Cortex of kidney (tissue), 1 donor: ENCODE measurements at places on chromosomes 11 and 22.

DNA sequence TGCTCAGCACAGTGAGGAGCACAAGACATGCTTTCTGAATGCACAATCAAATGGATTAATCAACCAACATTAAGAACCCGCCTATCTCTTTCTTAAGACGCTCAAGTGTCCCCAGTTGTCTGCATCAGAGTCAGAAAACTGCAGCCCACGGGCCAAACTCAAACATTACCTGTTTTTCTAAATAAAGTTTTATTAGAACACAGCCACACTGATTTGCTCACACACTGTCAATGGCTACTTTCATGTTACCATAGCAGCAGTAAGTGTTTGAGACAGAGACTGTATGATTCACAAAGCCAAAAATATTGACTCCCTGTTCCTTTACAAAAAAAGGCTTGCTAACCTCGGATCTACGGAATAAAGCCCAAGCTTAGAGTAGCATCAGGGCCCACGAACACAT, 49.0 kb upstream of the ISX start:
- DNase-seq = no peak

DNA sequence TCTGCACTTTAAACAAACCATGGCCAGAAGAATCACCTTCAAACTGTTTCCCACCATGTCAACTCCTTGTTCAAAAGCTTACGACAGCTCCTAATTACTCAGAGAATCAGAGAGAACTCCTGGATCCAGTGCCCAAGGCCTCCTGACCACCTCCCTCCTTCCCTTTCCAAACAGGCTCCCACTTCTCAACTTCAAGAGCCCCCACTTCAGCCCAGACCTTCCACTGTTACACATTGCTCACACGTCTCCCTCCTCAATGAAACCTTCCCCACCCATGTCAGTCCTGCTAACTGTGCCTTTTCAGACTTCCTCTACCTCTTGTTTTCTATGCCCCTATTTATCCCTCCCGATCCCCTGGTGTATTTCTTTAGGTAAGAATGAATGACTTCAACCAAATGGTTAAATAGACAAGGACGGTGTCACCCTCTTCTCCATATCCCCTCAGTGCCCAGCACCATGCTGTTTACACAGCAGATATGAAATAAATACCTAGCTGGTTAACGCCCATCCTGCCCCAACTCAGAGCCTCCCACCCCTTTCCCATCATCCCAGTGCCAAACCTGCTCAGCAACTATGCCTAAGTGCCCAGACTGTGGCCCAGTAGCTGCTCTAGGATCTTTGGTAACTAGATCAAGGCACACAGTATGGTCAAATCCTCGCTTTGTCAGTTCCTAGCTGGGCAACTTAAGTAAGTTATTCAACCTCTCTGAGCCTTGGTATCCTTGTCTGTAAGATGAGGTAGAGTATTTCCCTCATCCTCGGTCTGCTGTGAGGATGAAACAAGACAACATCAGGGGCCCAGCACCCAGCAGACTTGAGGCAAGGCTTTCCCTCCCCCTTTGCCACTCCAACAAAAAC, 36.8 kb downstream of the PLEKHA7 start:
- DNase-seq = no peak

GRCh38 chr11:72732329-72732728, 19.9 kb downstream of the ARAP1 start:
- DNase-seq = no peak

- no peak for DNase-seq
Measured at GRCh38 chr22:17411213-17411612, 42.0 kb downstream of the CECR2 start.

GRCh38 chr22:44576311-44577260, 78.6 kb upstream of the RTL6 start:
- DNase-seq = no peak

DNA sequence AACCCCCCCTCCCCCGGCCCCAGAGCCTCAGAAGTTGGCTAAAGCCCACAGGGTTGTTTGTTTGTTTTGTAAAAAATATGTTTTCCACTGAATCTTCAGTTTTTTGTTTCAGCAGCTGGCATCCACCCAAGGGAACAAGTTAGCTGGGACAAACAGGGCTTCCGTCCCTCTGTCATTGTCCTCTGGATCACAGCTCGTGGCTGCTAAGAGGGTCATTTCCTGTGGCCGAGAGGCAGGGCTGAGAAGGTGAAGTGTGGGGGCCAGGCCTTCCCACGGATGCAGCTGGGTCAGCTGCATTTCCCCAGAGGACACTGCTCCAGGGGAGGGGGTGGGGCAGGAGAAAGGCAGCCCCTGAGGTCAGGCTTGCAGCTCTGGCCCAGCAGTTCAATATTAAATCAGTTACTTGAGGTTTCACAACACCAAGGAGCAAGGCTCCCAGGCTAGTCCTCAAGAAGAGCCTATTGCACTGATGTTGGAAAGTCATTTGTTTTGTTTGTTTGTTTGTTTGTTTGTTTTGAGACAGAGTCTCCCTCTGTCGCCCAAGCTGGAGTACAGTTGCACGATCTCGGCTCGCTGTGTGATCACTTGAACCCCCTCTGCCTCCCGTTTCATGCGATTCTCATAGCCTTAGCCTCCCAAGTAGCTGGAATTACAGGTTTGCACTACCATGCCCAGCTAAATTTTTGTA, 34.4 kb upstream of the SMTN start:
- DNase-seq = no peak

GRCh38 chr11:48024635-48025071, 44.3 kb downstream of the PTPRJ start:
- DNase-seq = no peak

- no peak for DNase-seq
Measured at GRCh38 chr22:44534335-44534734, 36.3 kb upstream of the RTL6 start.

DNA sequence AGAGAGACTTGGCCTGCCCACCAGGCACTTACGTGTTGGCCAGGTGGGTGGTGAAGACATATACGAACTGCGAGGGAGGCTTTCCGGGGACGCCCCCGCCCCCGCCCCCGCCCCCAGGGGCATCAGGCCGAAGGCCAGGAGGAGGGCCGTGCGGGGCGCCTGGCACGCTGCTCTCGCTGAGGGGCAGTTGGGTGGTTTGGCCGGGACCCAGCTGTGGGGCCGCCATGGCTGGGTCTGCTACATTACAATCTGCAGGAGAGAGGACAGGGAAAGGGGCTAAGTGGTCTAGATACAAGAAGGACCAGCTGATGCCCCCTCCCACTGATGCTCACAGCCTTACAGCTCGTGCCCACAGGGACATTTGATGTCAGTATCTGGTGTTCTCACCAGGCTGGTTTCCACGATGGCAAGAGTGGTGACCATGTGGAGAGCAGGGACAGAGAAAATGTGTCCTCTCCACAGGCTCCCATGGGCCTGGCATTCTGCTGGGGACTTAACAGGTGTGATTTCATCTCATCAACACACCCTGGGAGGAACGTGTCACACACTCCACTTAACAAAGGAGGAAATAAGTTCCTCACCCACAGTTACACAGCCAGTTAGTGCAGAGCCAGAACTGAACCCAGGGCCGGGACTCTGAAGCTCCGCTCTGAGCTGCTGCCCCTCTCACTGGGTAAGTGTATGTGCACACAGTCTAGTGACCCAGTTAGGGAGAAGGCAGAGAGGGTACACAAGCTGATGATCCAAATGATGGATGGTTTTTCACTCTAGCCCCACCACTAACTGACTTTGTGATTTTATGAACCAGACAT, 19.7 kb downstream of the CXCR5 start:
- no peak for DNase-seq
